ENCODE measurements at places on chromosomes 12 and 14.

DNA sequence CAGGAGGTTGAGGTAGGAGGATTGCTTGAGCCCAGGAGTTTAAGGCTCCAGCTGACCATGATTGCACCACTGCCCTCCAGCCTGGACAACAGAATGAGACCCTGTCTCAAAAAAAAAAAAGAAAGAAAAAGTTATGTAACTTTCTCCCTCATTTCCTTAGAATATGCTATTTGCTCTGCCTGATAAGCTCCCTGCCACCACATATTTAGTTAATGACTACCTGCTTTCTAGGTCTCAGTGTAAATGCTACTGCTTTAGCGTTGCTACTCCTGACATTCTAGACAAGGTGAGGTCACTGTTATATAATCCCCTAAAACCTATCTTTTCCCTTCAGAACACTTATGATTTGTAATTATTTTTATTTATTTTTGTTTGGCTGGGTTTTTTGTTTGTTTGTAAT, 86.3 kb upstream of the AMN1 start:
- no peak for DNase-seq

- DNase-seq, result no peak
Observed at GRCh38 chr12:32611986-32612385, 67.1 kb upstream of the DNM1L start.

DNA sequence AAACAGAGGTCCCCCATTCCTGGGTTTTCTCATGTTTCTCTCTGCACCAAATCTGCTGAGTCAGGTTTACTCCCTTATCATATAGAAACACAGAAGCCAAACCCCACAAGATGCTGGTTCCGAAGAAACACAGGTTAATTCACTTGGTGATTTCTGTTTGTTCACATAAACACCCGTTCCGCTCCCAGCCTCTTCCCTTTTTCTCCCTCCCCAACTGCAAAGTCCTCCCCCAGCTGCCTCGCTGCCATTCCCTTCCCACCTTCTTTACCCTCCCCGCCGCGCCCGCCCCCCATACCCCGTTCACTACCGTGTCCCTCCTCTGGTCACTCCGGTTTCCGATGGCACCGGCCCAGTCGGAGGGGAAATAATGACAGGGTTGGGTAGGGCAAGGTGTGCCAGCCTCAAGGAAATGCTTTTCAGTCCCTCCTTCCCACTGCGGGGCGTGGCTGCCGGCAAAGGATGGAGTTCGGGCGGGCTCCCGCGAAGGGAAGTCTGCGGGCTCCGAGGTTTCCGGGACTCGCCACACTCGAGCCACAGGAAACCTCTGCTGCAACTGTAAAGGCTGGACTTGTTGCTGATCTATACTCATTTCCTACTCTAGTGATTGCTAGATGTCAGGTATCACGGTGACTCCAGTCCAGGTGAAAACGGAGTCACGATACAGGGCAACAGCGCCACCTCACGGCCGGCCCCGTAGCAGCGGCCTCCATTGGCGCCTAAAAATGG, at the start of gene STYK1:
TSS of gene STYK1 (minus strand) at position 394 of the 726 bp plus-strand sequence. CDS start 39,434 bp downstream, outside the sequence.
- peak; percentile 70 for DNase-seq

DNA sequence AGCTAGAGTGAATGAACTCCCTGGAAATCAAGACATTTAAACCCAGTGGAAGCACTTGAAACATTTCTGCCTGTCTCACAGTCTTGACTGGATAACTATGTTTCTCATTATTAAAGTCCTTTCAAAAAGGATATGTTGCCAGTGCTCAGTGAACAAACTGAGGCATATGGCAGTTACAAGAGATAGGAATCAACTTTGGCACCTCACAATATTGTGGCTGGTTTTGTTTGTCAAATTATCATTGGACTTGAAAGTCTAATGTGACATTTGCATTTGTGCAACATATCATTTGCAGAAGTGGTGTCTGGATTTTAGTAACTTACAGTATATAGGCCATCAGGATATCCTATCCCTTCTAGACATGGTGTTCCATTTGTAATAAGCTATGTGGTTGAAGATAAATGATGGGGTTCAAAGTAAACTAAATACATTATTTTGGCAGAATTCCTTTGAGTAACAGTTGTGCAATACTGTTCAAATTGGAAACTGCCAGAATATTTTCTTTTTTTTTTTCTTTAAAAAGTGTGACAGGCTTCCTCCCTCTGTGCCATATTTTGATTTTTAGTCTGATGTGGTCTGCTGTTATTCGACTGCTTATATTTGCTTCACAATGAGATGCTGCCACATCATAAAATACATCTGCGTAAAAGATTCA, 927.7 kb downstream of the FLRT2 start:
- DNase-seq, result no peak

GRCh38 chr12:5873281-5873919, 71.7 kb downstream of the ANO2 start:
- no peak for DNase-seq

GRCh38 chr14:59190372-59190771, 1.9 kb downstream of the DAAM1 start:
- DNase-seq, result peak; percentile 14

GRCh38 chr14:65854215-65854614, 441.7 kb downstream of the FUT8 start:
- no peak for DNase-seq

- no peak for DNase-seq
Observed at GRCh38 chr12:119308708-119309456, 25.6 kb upstream of the CCDC60 start.

DNA sequence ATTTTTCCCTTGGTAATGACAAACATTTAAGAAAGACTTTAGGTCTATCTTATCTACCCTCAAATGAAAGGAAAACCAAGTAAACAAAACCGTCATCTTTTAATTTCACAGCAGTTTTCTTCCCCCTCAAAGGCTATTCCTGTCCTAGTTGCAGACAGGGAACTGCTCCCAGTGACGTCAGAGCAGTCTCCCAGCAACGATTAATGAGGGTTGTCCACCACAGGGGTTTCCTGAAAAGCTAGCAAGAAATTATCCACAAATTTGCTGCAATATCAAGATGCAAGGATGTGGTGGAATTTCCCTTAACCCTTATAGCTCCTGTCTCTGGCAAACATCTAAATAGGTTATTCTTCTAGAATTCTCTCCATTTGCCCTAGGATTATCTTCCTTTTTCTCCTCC, 89.1 kb upstream of the STAC3 start:
- peak; percentile 55 for DNase-seq

DNA sequence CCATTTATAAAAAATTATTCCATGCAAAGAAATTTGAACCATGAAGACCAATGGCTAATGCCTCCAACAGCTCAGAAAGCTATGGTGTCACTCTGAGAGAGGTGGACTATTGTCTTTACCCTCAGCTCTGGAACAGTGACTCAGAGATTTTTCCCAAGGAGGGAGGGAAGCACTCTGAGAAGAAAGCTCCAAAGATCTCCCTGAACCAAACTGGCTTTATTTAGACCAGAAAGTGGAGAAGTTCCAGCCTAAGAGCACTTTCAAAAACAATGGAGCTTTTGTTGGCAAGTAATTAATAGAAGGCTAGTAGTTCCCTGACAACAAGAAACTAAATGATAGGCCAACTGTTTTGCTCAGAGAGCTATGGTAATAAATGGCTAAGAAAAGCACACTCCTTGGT, 599.9 kb upstream of the MDGA2 start:
- no peak for DNase-seq

DNA sequence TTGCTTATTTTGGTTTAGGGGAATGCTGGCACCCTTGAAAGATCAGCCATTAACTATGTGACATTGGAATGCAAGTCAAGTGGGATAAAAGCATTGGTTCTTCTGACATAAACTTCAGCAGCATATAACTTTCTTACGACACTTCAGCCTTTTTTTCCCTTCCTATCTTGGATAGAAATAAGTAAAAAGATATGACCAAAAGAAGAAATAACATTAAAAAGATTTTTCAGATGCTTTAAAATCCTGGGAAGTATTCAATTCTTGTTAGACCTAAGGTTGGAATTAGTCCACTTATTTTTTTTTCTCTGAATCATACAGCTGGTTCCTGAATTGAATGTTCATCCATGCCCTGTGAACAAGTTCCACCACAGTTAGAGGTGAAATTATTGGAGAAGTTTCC, 85.6 kb upstream of the TSPAN8 start:
- no peak for DNase-seq

GRCh38 chr12:62640910-62641448, 174.4 kb downstream of the MON2 start:
- DNase-seq, result peak; percentile 58

- DNase-seq, result no peak
Observed at GRCh38 chr12:89648211-89648930, 60.3 kb downstream of the ATP2B1 start.

- DNase-seq, result no peak
Observed at GRCh38 chr14:90604356-90604755, 207.5 kb downstream of the CALM1 start.

DNA sequence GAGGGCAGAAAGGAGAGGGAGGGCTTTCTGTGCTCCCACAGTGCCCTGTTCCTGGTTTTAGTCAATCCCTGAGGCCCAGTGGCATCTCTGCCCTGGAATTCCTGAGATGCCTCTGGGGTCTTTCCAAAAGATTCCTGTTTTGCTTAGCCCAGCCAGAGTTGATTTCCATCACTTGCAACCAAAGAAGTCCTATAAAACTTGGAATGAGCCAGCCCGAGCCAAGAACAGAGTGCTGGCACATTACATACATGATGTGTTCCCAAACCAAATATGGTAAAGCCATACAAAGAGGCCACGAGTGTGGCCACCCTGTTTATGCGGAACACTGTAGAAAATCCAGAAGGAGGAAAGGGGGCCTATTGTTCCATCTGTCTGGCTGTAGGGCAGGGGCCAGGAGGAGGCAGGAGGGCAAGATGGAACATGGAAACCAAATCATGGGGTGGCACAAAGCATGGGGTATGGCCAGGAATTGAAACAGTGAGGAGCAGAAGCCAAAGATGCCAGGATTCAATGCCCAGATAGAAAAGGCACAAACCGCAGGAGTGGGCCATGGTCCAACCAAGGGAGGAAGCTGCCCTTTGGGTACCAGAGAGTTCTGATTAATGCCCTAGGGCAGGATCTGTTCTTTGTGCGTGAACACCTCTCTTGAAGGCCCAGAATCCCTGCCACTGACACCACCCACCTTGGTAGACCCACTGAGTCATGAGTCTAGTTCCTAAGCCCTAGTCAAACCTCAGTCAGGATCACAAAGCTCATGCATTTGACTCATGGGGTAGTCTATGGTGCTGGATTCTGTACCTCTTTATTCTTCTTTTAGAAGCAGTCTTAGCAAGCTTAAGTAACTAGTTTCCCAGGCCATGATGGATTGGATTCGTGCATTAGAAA, 75.2 kb downstream of the LRRC74A start:
- DNase-seq, result no peak

DNA sequence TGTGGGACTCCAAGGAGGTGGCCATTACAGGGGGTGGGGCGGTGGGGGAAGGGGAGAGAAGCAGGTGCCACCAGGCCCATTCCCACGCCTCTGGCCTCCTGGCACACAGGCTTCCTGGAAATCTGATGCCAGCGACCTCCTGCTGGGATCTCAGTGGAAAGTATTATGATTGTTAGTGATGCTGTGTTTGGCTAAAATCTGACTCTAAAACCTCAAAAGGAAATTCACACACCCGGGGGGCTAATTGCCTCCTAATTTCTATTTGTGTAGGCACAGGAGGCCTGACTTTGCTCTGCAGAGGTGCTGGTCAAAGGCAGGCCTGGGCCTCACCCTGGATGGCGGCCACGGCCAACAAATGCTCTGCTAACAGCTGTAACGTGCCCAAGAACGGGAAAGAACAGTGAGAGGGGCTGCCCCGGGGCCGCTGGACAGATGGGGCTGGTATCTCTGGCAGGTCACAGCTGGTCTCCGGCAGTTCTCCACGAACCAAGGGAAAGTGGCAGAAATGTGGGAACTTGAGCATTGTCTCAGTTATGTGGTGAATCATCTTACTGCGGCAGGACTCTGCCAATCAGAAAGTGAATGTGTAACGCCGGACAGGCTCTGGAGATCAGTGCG, 14.3 kb downstream of the FAM181A start:
- peak; percentile 71 for DNase-seq

- no peak for DNase-seq
Observed at GRCh38 chr12:3114671-3115070, 37.5 kb downstream of the TSPAN9 start.

GRCh38 chr12:117875744-117876435, 92.9 kb downstream of the KSR2 start:
- DNase-seq, result peak; percentile 36

DNA sequence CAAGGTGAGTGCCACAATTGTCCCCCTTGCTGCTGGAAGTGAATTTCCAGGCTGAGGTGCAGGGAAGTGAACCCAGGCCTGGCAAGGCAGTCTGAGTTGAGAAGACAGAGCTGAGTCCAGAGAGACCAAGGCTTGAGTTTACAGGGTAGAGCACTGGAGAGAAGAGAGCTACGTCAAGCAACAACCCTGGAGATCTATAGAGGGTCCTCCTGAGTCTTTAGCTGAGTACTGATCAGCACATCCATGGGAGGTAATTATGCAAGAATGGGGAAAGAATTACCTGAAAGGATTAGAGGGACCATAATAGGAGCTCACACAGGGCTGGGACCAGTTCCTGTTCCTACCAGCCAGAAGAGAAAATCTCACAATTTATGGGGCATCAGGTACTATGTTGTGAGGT, 190.7 kb downstream of the NEDD1 start:
- DNase-seq, result no peak

DNA sequence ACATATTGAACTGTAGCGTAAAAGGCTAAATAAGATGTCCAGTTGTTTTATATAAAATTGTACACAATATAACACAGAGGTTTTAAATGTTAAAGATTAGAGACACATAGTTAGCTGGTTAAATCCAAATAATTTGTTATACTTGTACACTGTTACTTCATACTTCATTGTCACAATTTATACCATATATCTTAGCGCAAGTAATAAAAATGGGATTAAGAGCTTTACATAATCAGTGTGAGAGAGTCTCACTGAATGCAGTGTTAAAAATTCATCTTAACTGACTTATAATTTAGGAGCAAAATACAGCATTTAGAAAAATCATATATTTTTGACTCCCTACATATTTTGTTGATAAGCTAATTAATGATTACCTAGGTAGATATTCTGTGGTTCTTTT, 36.1 kb downstream of the LRFN5 start:
- DNase-seq, result no peak

DNA sequence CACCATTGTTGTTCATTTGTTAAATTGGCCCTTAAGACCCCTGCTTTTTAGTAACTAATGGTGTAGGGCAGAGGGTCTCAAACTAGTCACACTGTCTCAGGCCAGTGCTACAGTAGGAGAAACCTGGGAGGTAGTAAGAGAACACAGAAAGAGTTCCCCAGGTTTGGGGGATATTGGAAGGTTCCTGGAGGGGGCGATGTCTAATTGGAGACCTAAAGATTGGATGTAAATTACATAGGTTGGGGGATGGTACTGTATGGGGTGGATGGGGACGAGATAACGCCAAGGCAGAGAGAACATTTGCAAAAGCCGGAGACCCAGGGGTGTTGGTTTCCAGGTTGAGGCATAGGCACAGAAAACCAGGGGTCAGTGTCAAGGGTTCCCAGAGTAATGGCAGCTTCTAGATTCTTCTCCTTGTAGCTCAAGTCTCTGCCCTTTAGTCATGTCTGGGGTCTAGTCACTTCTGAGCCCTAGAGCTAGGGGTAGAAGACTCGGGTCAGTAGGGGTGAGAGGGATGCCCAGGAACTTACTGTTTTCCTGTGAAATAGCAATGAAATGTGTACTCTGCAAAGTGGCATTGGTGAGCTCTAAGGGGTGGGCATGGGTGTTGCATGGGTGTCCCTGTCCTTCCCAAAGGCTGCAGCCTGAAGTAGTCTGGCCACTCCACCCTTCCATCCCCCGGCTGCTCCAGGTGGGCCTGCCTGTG, 21.8 kb downstream of the PLEKHG3 start:
- no peak for DNase-seq
